ENCODE measurements at places on chromosomes 11 and 22.

DNA sequence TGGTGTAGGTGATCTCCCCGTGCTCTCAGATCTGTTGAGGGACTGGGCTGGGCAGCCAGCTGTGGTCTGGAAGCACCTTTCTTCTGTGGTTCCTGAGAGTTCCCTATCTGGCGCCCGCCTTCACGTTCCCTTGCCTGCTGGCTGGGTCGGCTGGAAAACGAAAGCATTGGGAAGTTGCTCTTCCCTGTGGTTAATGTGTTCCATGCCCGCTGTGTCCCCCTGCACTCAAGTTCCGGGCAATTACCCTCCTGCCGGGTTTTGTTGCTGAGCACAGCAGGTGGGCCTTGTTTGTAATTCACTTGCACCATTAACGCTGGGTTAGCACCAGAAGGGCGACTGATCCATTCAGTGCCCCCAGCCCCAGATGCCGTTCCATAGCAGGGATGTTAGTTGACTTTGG, 134.1 kb downstream of the GRIK4 start:
- no peak for DNase-seq

DNA sequence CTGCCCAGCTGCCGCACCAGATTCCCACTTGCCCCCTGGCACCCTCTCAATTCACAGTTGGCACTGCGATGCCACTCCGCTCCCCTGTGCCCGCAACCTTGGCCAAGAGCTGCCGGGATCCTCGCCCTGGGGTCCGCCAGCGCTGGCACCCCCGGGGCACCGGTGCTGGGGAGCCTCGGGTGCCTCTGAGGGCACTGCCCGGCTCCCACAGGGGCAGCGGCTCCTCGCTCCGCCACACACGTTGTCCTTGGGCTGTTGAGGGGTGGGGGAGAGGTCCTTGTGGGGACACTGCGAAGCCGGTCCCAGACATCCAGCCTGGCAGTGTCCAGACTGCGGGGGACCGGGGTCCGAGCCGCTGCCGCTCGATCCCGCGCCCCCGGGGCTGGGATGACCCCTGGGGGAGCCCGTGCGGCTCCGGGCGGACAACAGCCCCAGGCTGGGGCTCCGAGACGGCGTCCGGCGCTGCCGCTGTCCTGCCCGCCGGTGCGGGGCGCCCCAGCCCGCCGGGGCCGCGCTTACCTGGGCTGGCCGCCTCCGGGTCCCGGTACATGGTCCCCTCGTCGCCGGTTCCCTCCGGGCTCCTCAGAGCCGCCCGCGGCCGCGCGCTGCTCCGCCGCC, 496 bp downstream of the SYT7 start:
- DNase-seq, result no peak

DNA sequence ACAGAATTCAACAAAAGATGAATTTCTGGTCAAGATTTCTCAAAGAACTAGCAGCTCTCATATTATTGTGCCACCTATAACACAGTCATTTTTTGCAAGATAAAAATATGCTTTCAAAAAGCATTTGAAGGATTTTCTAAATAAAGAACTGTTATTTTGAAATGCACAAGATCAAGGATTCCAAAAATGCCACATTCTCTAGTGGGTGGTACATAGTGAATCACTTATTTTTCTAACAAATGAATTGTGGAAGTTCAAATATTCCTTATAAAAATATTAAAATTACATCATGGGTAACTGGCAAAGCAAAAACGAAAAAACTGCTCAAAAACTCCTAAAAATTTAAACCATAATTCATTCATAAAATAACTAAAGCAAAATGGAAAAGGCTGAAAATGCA, 2.1 kb downstream of the RNF141 start:
- no peak for DNase-seq

DNA sequence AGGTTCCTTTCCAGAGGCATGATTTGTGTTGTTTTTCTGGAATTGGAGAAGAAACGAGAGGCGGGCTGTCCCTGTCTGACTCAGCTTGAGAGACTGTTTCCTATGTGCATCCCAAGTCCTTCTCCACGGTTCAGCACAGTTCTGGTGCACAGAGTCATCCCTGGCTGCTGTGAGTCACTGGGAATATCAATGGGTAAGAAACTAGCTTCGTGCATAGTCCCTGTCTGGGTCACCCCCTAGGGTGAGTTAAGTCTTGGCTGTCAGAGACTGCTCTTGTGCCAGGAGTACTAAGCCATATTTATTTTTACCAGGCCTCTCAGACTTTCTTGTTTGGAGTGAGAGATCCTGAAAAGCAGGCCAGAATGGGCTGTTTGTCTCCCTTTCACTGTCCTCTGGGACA, 2.4 kb upstream of the LRP4 start:
- DNase-seq, result no peak

- no peak for DNase-seq
Measured at GRCh38 chr11:123525511-123525918, 95.4 kb downstream of the GRAMD1B start.

GRCh38 chr11:16613512-16614381, 124.7 kb upstream of the C11orf58 start:
- peak; percentile 82 for DNase-seq

- no peak for DNase-seq
Measured at GRCh38 chr11:116539836-116540418, 232.9 kb downstream of the BUD13 start.

- no peak for DNase-seq
Measured at GRCh38 chr11:131027491-131027890, 111.2 kb upstream of the SNX19 start.

DNA sequence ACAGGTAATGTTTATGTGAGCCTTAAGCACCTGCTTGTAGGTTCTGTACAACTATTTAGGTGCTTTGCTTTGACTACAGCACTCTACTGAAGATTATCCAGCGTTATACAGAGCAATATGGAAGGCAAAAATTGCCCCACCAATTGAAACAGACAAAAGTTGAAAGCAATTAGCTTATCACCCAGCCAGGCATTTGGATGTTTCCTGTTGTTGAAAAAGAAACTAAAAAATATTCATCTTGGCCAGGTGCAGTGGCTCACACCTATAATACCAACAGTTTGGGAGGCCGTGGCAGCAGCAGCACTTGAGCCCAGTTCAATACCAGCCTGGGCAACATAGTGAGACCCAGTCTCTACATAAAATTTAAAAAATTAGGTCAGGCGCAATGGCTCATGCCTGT, 18.5 kb downstream of the ATL3 start:
- no peak for DNase-seq

- no peak for DNase-seq
Measured at GRCh38 chr22:49540913-49541692, 286.6 kb downstream of the BRD1 start.

DNA sequence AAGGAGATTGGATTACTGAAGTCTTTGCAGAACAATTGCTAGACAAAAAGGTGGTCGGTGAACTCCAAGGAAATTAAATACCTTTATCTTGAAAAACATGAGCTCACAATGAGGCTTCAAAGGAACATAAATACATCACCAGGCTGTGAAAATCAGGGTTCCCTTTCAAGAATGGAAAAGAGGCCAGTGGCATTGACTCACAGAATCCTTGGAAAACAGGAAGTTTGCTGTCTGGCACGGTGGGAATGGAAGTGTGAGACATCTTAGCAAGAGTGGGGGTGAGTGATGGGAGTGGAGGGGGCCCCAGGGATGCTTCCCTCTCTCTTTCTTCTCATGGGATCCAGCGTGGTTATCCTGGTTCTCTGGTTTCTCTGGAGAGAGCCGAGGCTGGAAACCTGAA, 48.9 kb upstream of the TBCEL start:
- no peak for DNase-seq

- no peak for DNase-seq
Measured at GRCh38 chr11:113179181-113179704, 135.1 kb upstream of the TTC12 start.

DNA sequence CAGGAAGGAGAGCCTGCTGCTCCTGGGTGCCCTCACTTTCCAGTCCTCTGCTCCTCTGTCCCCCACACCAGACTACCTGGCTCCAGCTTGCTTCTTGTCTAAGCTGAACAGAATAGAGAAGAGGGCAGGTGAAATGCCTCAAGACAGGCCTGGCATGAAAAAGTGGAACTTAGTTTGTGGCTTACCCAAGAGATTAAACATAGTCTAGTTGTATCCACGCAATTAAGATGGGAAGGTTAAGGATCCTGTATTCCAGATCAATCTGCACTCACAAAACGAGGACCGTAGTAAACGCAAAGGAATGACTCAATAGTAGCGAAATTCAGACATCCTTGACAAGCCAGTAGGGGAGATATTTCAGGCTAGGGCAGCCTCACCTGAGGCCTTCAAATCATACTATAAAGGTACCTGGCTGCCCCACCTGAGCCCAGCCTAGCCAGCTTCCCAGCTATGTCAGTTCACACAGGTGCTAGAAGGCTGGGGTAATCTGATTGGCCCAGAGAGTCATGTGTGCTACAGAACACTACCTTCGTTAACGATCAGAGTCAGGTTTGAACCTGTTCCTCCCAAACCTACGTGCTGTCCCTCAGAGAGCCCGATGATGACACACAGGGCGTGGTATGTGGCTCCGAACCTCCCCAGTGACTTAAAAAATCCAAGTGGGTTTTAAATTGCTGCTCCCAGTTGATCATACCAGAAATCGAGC, 46.5 kb downstream of the AHNAK start:
- no peak for DNase-seq

GRCh38 chr22:44691796-44692661, 10.0 kb upstream of the PRR5 start:
- no peak for DNase-seq

- peak; percentile 92 for DNase-seq
Measured at GRCh38 chr11:69055598-69056516, 7.1 kb downstream of the TPCN2 start.

- DNase-seq, result no peak
Measured at GRCh38 chr11:126601550-126602215, 246.2 kb downstream of the ST3GAL4 start.
